Stimulated activated CD4-positive, alpha-beta T cell treated with anti-CD3 and anti-CD28 coated beads, TNF-alpha, amount 100 ng/mL, for 1 hour (primary cell): ENCODE measurements at places on chromosomes 12 and 14.

- DNase-seq = no peak
Observed at GRCh38 chr12:94433744-94434143, 25.9 kb downstream of the CEP83 start.

DNA sequence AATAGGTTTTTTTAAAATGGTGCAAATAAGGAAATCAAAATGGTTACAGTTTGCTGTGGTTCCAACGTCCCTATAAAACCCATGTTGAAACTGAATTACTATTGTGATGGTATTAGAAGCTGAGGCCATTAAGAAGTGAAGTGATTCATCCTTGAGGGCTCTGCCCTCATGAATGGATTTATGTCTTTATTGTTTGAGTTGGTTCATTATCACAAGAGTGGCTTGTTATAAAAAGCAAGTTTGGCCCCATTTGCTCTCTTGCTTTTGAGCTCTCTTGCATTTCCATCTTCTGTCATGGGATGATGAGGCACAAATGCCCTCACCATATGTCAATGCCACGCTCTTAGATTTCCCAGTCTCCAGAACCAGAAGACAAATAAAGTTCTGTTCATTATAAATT is 62.3 kb downstream of the PRKD1 start:
- no peak for DNase-seq

DNA sequence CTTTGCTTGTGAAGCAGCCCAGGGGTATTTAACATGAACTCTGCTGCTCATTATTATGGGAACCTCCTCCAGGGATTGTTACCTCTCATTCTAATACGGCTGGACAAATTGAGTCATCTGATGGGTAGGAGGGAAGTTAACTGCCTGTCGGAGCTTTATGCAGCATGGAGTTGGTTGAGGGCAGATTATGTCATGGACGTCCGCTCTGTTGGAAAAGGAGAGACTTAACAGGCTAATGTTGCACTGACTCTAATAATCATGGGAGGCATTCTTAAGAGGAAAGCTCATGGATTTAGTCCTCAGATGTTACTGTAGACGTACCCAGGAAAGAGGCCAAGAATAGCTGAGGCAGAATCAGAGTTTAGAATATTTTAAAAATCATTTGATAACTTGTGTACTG is 9.9 kb downstream of the POP5 start:
- DNase-seq = no peak

- DNase-seq = no peak
Observed at GRCh38 chr14:59852350-59852749, 18.2 kb downstream of the RTN1 start.

DNA sequence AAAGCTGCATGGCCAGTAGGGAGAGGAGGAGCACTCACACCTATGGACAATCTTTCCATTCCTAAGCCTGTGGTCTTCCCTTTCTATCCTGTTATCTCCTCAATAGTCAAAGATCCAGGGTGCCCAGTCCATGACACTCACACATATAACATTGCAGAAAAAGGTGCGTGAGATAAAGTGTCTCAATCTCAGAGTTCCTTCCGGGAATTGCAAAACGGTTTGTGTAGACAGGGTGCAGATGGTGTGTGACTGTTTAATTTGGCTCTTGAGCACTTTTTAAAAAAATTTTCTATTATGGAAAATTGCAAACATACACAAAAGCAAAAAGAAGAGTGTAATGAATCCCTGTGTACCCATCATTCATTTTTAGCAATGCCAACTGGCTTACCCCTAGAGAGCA is 1493.6 kb downstream of the AACS start:
- DNase-seq = no peak

DNA sequence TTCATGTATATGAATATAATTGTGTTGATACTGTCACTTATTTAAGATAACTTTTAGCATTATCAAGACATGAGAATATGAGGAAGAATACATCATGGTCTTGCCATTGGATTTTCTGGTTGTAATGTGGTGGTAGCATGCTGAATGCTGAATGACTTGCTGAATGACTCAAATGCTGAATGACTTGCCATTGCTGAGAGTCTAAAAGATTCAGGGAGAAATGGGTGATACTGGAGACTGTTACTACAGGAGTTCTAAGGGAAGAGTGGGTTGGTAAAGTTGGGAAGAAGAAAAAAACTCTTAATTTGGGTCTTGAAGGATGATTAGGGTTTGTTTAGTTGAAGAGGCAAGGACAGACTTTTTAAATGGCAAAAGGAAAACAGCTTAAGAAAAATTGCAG is 72.1 kb upstream of the MANSC4 start:
- no peak for DNase-seq

DNA sequence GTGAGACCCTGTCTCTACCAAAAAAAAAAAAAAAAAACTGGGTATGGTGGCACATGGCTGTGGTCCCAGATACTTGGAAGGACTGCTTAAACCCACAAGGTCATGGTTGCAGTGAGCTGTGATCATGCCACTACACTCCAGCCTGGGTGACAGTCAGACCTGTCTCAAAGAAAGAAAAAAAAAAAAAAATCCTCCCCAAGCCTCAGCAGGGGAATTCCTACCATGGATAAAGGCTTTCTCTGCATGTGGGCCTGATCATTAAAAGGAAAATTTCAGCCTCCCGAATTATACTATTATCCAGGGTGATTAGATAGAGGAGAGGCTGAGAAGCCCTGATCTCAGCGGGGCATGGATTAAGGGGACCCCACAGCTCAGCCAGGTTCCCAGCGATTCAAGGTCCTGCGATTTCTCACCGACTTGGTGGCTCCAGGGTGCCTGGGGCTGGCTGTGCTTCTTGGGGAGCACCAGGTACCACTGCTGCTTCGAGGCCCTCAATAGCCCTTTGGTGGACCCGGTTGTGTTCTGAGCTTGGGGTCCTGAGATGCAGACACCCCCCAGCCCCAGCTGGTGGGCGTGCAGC is 5.6 kb downstream of the SH2B3 start:
- DNase-seq = no peak
